ENCODE measurements at places on chromosomes 16 and 17.

DNA sequence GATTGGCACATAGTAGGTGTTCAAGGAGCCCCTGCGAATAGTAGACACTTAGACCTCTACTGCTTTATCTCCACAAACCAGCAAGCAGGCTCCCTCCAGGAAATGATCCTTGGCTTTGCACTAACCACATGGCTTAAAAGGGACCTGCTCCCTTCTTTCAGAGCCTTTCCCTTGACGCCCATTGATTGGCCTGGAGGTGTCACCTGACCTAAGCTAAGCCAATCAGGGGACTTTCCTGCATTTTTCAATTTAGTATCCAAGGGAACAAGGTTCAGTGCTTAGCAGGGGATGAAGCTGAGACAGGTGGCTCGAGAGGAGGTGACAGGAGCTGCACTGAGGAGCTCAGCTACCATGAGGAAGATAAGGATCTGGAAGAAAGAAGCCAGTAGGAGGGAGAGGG is 52.8 kb downstream of the CLEC19A start:
- DNase-seq = no peak

- no peak for DNase-seq
Observed at GRCh38 chr17:72850410-72851118, 241.9 kb downstream of the SLC39A11 start.

GRCh38 chr16:4414187-4414917 is 2.0 kb downstream of the CORO7 start:
- no peak for DNase-seq

DNA sequence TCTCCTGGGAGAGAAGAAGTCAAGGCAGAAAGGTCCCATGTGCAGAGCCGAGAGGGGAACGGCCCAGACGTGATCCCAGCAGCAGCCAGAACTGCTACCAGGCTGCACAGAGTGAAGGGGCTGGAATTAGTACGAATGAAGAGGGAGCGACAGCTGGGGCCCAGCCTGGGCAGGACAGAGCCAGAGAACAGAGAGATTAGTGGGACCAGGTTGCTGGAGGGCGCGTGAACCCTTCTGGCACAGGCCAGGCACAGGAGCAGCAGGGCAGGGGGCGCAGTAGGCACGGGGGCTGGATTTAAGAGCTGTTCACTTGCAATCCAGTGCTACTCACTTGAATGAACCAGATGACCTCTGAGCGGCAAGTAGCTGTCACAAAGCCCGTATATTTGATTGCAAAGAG is 66.9 kb downstream of the PLXDC1 start:
- DNase-seq = no peak

GRCh38 chr17:57296231-57296630 is 39.9 kb downstream of the MSI2 start:
- no peak for DNase-seq

DNA sequence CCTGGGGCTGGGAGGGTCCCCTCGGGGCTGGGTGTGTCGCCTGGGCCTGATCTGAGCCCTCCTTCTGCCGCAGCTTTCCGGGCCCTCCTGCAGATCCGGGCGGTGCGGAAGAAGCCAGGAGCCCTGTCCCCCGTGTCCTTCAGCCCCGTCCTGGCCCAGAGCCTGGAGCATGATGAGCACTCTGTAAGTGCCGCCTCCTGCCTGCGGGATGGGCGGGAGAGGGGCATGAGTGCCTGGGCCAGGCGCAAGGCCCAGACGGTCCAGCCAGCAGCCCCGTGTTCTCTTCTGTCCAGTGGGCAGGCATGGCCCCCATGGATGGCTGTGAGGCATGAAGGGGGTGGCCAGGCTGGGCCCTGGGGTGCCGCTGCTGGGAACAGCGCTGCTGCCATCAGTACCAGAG is 16.0 kb upstream of the NUDT16L1 start:
- DNase-seq = no peak

DNA sequence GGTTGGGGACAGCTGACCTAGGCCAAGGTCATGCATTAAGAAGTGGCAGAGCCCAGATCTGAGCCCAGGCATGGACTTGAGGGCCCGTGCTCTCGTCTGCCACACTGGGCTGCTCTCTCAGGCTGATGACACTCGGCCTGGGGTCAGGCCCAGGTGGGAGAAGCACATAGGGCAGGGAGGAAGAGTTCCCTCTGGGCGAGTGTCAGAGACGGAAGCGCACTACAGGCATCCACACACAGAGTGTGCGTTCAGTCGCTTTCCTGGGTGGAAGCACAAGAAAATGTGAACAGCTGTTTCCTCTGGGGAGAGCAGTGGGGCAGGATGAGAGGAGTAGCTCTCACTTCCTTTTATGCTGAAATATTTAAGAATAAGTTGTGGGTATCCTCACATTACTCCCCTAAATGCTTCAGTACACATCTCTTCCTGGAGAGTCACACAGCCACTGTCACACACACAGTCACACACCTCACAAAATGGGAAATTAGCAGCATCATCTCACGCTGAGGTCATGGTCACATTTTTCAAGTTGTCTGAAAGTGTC is 59.7 kb downstream of the B9D1 start:
- no peak for DNase-seq

GRCh38 chr16:71426069-71426879 is 15.6 kb downstream of the TLE7 start:
- no peak for DNase-seq

DNA sequence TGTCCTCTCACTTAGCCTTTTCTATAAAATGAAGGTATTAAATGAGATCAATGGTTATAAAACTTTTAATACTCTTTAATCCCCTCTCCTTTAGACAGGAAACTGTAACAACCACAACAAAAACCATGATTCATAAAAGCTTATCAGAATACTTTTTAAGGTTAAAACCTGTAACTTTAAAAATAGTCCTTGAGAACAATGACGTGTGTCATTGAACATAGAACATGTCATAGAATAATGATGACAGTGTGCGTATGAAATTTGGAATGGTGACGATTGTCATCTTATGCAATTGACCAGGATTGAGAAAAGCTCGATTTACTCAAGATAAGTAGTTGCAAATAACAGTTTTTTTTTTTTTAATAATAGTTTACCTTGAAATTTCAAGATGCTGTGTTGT is 94.1 kb downstream of the PLCG2 start:
- no peak for DNase-seq

GRCh38 chr16:87778830-87779579 is 13.2 kb upstream of the KLHDC4 start:
- peak; percentile 64 for DNase-seq

DNA sequence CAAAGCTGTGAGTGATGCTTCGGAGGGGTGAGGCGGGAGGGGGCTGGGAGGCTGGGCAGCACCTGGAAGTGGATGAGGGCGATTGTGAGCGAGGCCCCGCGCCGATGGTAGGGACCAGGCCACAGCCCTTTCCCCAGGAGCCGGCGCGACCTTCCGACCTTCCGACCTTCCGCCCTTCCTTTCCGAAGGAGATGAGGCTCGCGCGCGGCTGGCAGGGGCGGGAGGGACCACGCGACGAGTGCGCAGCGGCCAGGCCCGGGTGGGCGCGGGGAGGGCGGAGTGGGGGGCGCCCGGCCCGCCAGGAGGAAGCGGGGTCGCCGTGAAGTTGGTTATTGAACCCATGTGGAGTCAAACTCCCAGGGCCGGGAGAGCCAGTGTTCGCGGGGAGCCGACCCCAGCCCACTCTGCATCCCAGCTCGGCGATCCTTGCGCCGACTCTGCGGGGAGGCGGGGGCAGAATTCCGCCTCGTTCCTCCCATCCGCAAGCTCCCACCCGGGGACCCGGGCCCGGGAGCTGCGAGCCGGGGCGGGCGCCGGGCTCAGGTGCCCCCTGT is 56.6 kb downstream of the RAP1GAP2 start:
- no peak for DNase-seq

DNA sequence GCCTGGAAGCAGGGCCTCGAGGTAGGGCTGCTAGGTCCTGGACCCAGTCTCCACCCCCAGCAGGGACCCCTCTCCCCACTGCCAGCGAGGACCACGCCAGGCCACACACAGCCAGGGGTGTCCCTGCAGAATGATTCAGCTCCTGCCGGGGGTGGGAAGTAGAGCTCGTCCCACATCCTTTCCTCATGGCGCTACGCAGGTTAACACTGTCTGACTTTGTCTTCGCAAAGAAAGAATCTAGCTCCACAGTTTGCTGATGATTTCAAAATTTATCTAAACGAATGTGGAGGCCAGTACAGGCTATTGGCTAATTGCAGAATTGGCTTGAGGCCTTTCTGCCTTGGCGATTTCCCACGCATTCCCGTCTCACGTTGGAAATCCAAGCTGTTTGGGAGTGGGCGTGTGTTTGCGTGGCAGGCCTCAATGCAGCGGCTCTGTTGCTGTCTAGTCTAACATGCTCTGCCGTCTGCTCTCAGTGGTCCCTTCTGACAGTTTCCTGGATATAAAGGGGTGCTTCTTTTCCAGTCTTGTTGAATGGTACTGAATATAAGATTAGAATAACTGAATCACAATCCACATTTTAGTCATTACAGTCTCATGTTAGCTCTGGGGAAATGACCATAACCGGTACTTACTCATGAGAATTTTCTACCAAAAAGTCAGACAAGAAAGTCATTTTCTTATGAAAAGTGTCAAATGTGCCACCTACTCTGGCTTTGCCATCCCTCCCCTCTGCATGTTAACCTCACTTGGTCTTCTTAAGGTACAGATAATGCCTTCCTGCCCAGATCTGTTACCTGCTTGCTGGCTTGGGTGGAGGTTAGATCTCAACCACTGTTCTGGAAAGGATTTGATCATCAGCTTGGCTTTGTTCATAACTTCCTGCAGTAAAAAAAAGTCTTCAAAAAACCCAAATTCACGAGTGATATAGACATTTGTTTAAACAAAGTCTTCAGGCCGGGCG is 252.4 kb downstream of the NTN1 start:
- DNase-seq = no peak

DNA sequence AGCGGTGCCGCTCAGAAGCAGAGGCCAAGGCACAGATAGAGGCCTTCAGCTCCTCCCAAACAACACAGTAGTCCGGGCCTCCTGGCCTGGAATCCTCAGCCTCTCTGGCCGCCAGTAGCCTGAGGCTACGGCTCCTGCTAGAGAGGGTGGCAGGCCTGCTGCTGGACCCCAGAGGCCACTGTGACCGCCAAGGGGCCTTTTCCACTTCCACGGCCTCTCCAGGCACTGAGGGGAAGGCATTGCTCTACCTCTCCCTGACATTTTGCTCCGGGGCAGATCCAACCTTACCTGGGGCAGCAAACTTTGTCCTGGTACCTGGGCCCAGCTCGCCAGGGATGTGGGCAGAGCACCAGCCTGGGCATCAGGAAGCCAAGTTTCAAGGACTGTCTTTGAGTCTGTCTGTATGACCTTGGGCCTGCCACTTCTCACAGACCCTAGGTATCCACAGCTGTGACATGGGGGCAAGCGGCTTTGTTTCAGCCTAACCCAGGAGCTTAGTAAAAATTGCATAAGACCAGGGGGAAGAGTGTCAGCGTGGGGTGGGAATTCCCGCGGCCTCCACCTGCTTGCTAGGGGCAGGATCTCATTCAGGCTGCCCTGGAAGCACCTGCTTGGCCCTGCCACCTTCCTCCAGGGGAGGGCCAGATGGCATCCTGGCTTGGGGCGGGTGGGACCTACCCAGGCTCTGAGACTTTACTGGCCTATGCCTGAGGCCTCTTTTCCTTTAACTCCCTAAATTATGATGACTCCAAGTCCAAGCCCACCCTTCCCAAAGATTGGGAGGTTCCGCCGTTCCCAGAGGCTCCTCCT is 33.2 kb downstream of the ADGRG5 start:
- no peak for DNase-seq

- no peak for DNase-seq
Observed at GRCh38 chr17:59501690-59502089, 63.7 kb upstream of the DHX40 start.

DNA sequence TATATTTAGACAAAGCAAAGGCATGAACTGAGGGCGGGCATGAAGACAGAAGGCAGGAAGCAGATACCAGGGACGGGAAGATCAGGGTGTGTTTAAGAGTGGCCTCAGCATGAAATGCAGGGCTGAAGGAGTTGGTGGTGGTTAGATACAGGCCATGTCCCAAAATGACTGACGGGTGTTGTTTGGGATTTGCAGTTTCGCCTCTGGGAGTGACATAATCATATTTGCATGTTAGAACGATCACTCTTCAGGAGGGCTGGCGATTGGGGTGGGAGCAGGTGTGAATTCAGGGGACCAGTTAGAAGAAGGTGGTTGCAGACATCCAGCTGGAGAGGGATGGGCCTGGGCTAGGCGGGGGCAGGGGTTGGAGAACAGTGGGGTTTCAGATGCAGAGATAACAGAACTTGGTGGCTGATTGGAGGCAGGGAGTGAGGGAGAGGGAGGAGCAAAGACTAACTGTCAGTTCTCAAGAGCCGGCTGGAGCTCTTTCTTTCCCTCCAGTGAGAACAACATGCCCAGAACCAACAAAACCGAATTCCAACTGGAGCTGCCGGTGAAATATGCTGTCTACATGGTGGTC is 27.2 kb upstream of the ITGAX start:
- DNase-seq = no peak

- DNase-seq = no peak
Observed at GRCh38 chr16:30641378-30641982, 9.3 kb upstream of the PRR14 start.

DNA sequence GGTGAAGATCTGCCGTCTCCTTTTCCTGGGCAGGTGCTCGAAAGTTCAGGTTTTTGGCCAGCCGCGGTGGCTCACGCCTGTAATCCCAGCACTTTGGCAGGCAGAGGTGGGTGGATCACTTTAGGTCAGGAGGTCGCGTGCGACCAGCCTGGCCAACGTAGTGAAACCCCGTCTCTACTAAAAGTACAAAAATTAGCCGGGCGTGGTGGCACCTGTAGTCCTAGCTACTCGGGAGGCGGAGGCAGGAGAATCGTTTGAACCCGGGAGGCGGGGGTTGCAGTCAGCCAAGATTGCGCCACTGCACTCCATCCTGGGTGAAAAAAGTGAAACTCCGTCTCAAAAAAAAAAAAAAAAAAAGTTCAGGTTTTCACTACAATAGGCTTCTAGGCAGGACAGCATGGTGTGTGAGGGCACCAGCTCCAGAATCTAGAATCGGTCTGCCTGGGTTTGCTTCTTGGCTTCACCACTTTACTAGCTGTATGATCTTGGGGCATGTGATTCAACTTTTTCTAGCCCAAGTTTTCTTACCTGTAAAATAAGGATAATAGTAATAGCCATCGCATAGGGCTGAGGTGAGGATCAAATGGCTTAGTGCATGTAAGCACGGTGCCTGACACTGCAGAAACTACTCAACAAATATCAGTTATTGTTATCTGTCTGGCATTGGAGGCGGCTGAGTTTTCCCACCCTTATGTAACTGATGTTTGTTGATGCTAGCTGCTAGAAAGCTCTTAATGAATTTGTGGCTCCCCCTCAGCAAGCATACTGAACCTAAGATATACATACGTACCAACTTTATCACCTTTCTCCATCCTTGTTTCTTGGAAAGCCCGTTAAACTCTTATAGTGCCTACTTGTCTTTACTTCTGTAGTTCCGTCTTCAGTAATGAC is 1.3 kb downstream of the PSMD12 start:
- DNase-seq = no peak

DNA sequence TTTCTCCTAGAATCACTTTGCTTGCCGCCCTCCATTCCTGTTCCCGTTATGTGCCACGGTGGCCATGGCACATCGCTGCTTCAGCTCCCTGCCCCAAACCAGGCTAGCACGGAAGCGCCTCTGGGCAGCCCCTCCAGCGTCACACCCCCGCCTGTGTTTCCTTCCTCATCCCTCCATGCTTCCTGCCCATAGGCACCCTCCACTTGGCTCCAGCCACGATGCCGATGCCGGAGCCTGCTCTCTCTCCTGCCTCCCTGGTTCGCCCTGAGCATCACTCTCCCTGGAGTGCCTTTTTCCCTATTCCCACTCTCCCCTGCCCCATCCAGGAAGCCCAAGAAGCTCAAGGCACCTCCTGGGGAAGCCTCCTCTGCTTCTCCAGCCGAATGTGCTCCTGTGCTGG is 3.2 kb upstream of the ARHGAP23 start:
- DNase-seq = no peak

GRCh38 chr17:14942526-14943190 is 322.5 kb downstream of the PMP22 start:
- no peak for DNase-seq
